ENCODE measurements at places on chromosomes 4 and X.

DNA sequence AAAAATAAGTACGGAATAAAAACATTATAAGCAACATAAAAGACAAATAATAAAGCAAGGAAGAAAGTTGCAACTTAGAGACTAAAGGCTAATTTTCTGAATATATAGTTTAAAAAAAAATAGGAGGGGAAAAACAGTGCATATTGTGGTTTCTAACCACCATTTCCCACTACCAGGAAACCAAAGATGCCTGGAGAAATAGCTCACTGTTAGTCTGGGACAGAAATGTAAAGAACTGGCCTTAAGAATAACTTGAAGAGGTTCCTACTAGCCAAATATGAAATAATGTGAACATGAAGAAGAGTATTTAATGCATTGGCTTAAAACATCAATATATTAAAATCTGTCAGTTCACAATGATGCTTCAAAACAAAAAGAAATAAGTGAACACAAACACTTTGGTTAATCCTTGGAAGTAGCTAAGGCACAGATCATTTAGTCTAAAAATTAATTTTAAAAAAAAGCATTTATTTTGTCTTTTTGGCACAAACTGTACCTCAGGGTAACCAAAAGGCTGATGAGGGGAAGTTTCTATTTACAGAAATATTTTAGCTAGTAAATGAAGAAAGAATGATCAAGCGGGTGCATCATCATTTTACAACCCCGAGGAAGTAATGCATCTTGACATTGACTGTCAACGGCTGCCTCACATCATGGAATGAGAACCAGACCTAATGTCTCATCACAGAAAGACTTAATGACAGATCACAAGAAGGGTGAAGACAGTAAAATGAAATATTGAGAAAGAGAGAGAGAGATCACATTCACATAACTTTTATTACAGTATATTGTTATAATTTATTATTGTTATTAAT, 297.2 kb upstream of the LDB2 start:
- DNase-seq = no peak

GRCh38 chrX:72095370-72095769, 36.3 kb downstream of the RTL5 start:
- no peak for DNase-seq

GRCh38 chr4:6422866-6423265, 49.5 kb downstream of the PPP2R2C start:
- DNase-seq = no peak

DNA sequence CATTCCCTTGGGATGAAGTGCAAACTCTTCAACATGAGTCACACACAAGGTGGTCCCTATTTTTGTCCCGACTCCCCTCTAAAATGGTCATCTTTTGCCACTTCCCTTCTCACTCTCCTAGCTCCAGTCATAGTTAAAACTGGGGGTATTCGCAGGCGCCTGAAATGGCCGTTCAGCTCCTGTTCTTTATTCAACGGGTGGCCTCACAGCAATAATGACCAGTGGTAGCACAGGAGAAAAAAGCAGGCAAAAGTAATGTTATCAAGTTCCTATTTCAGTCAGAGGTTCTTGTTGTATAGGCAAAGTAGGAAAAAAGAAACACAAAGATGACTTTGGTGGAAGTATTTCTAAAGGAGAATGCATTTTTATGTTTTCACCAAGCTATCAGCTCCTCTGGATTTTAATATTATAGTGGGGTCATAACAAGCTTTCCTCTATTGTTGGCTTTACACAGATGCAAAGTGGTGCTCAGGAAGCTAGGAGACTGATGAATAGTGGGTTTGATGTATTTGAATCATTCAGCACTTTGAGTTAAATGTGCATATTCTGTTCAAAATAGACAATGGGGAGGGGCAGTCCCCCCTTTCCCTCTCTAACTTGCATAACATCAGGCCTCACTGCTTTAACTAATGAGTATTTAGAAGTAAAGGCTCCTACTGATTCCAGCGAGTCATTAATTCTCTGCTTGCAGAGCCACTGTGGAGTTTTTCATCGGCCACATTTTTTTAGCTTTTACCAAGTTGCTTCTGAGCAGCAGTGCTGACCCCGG, 171.2 kb upstream of the NDP start:
- no peak for DNase-seq

GRCh38 chr4:58502839-58503238, 1392.7 kb upstream of the IGFBP7 start:
- no peak for DNase-seq

GRCh38 chr4:38503689-38504395, 160.2 kb upstream of the KLF3 start:
- DNase-seq = no peak

GRCh38 chr4:44984083-44984482, 257.7 kb upstream of the GNPDA2 start:
- no peak for DNase-seq

DNA sequence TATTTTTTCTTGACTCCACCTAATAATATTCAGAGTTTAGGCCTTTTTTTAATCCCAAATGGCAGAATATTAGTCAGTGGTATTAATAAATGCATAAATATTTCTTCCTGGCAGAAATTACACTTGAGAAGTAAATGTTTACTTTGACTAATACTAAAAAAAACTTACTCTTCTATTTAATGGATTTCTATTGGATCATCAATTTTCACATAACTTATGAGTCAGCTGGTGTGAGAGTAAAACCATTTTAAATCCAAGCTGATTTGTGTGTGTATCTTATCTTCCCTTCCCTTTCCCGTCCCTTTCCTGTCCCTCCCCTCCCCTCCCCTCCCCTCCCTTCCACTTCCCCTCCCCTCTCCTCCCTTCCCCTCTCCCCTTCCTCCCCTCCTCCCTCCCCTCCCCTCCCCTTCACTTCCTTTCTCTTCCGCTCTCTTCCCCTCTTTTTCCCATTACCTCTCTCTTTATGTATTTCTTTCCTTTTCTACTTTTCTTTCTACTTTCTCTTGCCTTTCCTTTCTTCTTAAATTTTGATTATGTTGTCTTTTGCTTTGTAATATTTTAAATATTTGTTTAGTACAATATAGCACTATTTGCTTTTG, 630.1 kb upstream of the EPHA5 start:
- no peak for DNase-seq

- DNase-seq = no peak
These were observed 22.4 kb upstream of the IL21 start for GRCh38 chr4:122643257-122643656.

GRCh38 chr4:10212400-10212799, 95.8 kb upstream of the WDR1 start:
- no peak for DNase-seq

DNA sequence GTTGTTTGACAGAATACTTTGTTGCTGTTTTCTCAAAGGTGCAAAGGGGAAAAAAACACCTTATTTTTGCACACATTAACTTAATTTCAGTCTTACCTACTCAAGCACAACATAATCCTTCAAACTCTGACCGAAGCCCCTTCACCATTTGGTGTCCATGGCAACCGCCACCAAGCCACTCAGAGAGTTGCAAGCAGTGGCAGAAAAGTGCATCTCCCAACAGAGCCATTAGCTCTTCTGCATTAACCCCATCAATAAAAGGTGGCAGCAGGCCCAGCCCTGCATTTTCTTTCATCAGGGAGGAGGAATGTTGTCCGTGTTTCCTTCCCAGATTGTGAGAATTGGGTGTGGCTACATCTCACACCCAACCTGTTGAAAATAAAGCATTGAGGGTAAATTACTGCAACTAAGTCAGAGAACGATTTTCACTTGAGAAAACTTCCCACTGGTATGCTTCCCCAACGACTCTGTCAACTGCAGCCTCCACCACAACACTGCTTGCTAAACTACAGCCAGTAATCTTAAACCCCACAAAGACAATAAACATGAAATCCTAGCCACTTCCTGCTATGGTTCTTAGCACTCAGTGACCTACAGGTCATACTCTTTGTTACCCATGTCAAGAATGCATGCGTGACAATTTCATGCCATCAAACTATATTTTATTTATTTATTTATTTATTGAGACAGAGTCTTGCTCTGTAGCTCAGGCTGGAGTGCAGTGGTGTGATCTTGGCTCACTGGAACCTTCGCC, 154.0 kb downstream of the GRIA3 start:
- DNase-seq = no peak

DNA sequence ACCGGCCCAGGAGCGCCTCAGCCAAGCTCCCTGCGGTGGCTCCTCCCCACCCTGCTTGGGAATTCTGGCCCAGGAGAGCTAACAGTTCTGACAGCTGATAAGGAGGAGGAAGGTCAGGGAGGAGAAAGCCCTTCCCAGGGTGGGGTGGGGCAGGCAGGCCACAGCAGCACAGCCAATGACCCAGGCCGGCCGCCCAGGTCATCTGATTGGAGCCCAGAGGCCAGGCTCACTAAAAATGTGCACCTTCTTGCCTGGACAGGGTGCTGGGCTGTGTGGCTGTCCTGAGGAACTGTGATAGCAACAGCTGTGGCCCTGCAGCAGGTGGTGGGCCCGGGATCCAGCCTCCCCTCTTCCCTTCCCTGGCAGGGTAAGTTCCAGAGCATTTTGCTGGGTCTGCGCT, 17.2 kb upstream of the SH3TC1 start:
- no peak for DNase-seq

All from activated CD8-positive, alpha-beta T cell treated with anti-CD3 and anti-CD28 coated beads, Interleukin-2, amount 10 ng/mL, durations not matched to agents 7 days and 5 days (primary cell).